SK-N-DZ (cell line): ENCODE measurements at places on chromosomes 3 and 15.

- no peak for DNase-seq
Measured at GRCh38 chr15:26126819-26127387, 263.8 kb upstream of the ATP10A start.

GRCh38 chr15:69742361-69742760, 289.7 kb downstream of the RPLP1 start:
- no peak for DNase-seq

GRCh38 chr3:45119824-45120358, 26.3 kb downstream of the CDCP1 start:
- no peak for DNase-seq

DNA sequence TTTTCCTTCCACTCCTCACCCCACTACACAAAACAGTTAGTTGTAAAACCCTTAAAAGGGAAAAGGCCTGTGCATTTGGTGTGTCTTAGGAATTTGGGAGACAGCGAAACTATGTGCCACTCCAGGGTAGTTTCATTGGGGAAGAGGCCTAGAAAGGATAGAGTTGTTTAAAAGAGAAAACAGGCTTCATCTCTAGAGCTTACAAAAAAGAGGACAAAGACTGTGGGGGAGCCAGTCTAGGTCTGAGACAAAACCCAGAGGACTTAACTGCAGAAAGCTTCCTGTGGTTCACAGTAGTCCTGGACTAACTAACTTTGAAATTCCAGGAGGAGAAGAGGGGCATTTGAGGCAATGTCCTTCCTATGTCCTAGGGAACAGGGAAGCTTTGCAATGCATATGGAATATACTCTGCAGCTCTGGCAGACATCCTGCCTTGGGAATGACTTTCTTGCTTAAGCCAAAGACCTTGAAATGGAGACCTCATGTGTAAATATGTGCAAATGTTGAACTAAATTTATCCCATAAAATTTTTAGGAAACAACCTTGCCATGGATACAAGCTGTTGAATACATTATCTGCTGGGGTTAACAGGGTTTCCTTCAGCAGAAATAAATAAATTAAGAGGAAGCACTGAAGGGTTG, 159.4 kb downstream of the LSAMP start:
- DNase-seq = no peak

GRCh38 chr3:149374391-149374790, 3.1 kb downstream of the TM4SF1 start:
- no peak for DNase-seq

GRCh38 chr3:55895897-55896566, 408.9 kb upstream of the WNT5A start:
- DNase-seq = no peak

DNA sequence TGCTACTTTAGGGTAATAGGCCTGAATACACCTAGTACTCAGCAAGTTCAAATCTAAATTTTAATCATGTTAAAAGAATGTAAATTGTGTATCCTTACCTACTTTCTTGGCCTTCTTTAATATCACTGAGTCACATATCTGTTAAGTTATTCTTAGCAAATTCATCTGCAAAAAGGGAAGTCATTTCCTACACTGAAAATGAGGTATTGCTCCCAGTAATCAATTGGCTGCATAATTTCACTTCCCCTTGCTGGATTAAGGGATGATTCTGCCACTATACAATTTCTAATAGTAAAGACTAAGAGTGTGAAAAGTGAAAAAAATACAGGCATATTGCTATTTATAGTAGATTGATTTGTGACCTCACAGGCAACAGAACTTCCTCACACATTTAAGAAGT, 47.8 kb downstream of the CCDC54 start:
- no peak for DNase-seq

DNA sequence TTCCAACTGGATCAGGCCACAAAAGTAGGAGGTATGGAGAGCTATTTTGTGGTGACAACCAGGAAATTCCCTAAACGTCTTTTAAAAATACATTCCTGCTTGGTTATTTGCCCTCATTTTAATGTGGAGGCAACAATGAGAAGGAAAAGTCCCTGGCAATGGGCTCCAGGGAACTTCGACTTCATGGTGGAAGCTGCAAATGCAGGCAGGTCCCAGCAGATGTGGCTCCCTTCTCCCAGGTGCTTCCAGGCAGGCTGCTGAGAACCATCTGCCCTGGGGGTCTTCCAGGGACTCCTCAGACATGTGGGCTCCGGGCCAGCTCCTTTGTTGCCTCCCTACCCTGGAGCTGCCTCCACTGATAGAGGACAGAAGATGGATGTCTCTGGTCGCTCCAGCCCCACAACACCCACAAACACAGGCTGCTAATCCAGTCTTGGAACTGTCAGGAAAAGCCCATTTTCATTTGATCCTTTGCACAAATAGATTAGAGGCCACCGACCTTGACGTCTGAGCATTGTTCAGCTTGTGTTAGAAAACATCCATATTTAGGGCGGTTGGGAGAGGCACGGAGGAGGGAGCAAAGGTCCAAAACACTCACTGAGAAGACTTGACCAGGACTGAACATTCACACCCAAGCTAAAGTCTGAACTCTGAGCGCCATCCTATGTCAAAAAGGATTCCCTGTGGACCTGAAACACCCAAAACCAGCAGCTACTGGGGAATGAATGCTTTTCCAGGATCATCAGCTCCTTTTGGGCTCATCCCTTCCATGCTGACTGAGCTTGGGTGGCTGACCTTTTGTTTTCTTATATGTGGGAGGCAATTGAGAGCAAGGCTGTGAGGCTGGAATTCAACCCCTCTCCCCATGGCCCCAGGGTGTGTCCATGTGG, 30.2 kb upstream of the SLCO2A1 start:
- DNase-seq = no peak

- no peak for DNase-seq
Measured at GRCh38 chr15:48522911-48523310, 122.6 kb downstream of the FBN1 start.

DNA sequence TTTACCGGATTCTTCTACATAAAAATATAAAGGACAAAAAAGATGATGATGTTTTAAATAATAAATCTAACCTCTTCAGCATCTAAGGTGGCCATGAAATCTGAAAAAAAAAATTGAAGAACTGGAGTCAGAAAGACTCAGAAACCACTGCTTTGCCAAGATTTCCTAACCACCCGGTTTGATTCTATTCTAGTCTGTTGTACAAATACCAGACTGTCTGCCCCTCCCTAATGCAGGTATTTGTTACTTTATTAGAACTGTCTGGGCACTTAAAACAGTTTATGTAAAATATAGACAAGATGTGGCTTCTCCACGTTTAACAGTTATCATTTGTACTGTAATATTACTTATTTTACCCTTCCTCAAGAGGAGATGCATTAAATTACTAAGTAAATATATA, 48.8 kb downstream of the UACA start:
- DNase-seq = no peak

DNA sequence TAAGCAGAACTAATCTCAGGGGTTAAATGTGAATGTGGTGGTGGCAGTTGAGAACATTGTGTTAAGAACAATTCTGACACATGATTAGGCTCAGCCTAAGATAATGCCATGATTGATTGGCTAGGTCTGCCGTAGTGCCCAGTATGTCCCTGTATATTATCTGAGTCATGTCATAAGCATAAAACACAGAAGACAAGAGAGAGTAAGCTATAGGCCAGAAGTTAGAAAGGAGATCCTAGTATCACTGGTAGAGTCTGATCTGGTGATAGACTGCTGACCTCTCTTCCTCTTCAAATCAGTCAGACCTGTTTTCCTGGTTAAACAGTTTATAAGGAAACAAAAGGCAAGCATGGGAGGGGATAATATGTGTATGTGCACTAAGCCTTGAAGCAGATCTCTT, 30.1 kb upstream of the ATP8B4 start:
- no peak for DNase-seq

DNA sequence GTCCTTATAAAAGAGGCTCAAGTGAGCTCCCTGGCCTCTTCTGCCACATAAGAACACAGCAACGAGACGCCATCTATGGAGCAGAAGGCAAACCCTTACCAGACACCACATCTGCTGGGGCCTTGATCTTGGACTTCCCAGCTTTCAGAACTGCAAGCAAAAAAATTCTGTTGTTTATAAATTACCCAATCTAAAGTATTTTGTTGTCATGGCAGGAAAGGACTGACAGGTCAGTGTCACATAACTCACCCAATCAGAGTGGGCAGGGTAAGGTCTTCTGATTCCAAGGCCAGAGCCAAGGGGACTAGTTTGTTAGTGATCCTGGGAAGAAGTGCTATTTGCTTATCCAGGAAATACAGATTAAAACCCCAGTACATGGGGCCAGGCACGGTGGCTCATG, 98.9 kb downstream of the HMG20A start:
- no peak for DNase-seq
